ENCODE measurements at places on chromosomes 4 and X.

GRCh38 chrX:47143894-47144625 lies 442 bp downstream of the NDUFB11 start:
- DNase-seq: peak; percentile 36

- no peak for DNase-seq
Measured at GRCh38 chrX:97504431-97504830, 620.7 kb downstream of the RPA4 start.

DNA sequence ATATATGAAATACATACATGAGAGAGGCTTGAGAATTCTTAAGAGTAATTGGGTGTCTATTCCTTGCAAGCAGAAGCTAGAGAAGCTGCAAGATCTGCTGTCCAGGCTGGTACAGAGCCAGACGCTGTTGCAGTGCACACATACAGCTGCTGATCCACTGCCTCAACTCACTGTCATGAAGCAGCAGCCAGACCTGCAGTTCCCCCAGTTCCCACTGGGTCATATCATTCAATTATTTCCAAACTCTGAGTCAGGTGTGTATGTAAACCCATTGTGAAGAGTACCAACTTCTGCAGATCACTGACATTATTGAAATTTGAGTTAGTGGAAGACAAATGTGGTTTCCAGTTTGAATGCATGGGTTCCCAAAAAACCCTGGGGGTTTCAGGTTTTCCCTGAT lies 1212.8 kb upstream of the ADGRL3 start:
- DNase-seq: no peak

DNA sequence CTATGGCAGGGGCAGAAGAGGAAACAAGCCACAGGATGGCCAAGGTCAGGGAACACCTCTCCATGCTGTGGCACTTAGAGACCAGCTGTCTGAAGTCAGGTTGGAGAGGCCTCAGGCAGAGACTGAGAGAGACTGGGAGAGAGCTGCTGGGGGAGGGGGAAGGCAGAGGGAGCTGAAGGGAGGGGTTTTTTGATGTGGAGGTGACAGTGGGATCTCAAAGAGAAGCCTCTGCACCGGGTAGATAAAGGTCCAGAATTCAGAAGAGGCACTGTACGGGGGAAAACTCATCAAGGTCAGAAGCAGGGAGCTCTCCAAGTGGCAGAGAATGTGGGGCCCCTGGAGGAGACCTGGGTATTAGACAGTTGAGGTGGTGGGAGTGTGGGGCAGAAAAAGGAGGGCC lies 41.6 kb upstream of the HMGB3 start:
- DNase-seq: no peak

DNA sequence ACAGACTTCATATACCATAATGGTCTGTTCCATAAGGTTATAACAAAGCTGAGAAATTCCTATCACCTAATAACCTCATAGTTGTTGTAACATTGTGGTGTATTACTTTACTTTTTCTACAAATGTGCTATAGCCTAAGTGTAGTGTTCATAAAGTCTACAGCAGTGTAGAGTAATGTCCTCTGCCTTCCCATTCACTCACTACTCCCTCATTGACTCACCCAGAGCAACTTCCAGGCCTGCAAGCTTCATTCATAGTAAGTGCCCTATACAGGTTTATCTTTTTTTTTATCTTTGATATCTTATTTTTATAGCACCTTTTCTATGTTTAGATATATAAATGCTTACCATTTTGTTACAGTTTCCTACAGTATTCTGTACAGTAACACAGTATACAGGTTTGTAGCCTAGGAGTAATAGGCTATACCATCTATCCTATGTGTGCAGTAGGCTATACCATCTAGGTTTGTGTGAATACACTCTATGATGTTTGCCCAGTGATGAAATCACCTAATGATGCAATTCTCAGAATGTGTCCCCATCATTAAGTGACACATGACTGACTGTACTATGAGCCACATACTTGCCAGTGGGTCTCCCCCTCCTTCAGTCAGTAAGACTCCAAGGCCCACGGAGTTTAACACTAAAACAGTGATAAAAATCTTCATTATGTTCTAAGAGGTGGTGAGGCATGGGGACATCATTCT lies 299.9 kb downstream of the UNC5C start:
- DNase-seq: no peak

GRCh38 chr4:54741202-54741601 lies 83.4 kb downstream of the KIT start:
- no peak for DNase-seq

GRCh38 chr4:173074501-173074946 lies 94.1 kb upstream of the GALNT7 start:
- peak; percentile 89 for DNase-seq

DNA sequence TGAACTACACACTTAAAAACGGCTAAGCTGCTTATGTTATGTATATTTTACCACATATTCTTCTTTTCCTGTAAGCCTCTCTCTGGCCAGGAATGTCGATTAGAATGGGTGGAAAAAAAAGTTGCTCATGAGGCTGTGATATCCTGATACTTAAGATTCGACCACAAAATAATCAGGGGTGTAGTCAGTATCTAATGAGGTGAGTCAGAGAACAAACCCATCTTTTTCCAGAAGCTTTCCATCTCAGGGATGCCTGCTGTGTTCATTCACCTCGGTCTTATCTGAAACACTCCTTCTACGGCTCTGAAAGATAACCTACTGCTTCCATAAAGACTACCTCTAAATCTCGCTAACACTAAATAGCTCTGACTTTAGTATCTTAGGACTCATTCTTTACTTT lies 142.7 kb upstream of the MAP3K15 start:
- no peak for DNase-seq

DNA sequence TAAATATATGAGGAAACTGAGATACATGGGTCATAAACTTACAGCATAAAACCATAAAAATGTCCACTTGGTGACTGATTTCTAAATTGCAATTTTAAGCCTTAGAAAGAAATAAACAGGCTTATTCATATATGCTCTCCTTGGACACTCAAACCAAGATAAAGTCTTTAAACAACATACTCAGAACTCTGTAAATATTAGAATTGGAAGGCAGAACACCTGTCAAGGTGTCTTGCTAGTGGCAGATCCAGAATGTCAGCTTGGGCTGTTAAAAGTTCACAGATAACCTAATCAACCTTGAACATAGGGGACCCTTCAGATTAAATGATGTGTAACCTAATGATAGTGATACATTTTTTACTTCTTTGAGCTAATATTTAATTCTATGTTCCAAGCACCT lies 208.1 kb upstream of the ARSJ start:
- no peak for DNase-seq
